ENCODE measurements at places on chromosomes 5 and 9.

DNA sequence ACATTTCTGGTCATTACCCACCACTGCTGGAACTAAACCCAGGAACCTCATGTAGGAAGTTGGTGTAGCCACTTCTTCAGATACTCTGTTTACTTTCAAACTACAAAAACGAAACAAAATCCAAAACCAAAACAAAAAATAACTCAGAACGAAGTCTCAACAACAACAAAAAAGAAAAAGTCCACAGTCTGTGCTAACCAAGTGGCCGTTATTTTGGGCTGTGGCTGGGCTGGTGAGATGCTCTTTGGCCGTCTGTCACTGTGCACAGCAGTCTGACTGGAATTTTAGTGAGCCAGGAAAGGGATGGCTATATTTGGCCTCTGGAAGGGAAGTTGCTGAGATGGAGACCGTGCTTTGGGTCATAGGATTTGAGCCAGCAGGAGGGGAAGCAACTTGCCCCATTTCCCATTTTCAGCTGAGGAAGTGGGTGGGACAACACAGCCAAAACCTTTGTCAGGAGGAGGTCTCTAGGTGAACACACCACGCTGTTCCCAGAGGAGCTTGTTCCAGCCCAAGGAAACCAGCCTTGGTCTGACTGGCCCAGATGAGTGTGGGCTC, 334.1 kb downstream of the ZSWIM6 start:
- DNase-seq: no peak

DNA sequence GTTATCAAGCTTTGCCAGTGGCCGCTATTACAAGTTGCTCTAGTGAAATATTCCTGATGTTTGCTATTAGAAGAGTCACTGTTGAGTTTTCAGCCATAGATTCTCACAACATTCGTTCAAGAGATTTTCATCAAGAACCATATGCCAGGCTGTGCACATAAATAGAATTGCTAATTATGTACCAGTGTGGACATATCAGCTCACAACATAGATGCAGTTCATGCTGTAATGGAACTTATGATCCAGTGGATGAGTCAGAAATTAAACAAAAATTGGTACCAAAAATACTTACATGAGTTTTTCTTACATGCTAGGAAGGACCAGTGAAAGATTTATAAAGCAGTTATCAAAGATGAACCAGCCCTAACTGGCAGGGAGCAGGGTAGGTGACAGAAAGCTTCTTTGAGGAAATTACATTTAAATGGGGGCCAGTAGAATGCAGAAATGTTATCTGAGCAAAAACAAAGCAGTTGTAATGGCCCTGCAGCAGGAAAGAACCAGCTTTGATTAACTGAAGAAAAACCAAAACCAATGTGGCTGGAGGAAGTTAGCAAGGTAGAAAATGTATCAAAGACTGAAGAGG, 404.2 kb downstream of the DNAH5 start:
- DNase-seq: no peak

GRCh38 chr5:58493141-58493540, 1.9 kb downstream of the GAPT start:
- DNase-seq: no peak

- no peak for DNase-seq
These were observed 161.0 kb upstream of the RORB start for GRCh38 chr9:74336161-74336560.

GRCh38 chr9:72883875-72884274, 69.0 kb downstream of the ALDH1A1 start:
- DNase-seq: no peak

DNA sequence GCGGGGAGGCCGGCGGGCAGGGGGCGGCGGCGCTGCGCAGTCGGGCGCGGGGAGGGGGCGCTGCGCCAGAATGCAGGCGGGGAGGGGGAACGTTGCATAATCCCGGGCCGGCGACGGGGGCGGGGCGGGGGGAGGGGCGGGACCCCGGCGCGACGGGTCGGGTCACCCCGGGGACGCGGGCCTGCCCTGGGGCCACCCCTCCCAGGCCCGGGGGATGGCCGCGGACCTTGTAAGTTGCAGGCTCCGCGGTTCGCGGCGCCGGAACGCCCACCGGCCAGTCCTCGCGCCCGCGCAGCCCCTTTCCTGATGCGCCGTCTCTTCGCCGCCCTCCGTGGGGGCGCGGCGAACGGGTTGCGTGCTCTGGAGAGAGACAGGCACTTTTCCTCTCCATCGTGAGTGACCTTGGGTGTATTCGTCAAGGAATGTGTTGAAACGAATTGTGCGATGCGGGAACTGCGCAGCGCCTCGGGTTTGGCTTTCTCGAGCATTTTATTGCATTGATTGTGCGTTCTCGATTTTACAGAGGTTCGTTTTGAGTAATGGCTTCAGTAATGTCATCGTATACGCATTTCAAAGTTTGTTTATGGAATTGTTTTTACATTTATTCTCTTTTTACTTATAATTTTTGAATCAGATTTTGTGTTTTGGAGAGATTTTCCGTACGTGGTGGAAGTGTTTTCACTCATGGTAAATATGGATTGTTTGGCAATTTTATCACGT, 802 bp downstream of the SPIN1 start:
- DNase-seq: no peak

DNA sequence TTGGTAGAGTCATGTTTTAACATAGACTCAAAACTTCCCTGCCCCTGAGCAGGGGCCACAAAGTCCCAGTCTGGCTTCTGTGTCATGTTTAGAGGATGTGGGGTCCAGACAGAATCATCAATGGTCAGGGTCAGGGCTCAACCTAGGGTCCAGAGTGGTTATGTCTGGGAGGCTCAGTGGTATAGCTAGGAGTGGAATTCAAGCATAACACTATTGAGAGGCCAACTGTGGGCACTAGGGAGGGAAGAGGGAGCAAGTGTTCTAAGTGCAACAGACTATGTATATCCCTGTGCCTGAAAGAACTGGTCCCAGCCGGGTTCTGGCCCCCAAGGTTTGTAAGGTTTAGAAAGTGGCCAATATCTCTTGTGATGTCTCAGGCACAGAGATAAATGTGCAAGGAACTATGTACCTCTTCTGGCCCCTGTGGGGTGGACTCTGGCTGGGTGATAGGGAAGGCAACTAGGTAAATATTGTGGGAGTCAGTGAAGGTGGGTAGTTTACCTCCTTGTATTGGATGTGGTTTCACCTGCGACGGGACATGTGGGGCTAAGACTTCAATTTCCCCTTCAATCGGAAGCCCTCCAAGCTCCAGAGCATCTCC, 14.0 kb downstream of the MYORG start:
- no peak for DNase-seq

- no peak for DNase-seq
These were observed 409.9 kb upstream of the ADAMTS16 start for GRCh38 chr5:4730279-4730678.

DNA sequence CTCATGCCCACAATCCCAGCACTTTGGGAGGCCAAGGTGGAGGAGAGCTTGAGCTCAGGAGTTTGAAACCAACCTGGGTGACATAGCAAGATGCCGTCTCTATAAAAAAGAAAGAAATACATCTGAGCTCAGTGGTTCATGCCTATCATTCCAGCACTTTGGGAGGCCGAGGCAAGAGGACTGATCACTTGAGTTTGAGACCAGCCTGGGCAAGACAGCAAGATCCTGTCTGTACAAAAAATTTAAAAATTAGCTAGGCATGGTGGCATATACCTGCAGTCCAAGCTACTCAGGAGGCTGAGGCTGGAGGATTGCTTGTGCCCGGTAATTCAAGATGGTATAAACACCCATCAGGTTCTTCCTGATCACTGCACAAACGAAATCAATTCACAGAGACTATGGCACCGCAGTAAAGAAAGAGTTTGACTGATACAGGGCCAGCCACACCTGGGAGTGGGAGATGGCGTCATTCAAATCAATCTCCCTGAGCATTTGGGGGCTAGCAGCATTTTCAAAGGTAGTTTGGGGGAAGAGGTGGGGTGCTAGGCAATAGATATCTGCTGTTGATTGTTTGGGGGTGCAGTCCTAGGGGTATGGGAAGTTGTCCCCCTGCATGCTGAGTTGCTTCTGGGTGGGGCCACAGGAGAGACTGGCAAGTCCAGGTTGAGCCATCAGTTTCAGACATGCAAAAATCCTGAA, 169.2 kb downstream of the TTC39B start:
- DNase-seq: no peak

DNA sequence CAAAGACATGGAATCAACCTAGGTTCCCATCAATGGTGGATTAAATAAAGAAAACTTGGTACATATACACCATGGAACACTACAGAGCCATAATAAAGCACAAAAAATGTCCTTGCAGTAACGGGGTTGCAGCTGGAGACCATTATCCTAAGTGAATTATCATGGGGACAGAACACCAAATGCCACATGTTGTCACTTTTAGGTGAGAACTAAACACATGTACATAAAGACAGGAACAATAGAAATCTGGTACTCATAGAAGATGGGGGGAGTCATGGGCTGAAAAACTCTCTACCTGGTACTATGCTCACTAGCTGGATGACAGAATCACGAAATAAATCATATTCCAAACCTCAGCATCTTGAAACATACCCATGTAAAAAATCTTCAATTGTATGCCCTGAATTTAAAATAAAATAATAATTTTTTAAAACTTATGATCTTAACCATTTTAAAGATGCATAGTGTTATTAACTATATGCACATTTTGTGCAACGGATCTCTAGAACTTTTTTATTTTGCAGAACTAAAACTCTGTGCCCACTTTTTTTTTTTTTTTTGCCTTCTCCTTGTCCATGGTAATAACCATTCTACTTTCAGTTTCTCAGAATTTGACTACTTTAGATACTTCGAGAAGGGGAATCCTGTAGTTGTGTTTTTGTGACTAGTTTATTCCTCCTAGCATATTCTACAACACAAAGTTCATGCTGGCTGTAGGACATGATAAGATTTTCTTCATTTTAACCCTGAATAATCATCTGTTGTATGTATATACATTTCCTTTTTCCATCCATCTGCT, 1081.6 kb upstream of the ACO1 start:
- no peak for DNase-seq

GRCh38 chr5:168055961-168056360, 235.5 kb upstream of the WWC1 start:
- DNase-seq: no peak

GRCh38 chr5:173638126-173639040, 21.9 kb upstream of the BOD1 start:
- DNase-seq: no peak

DNA sequence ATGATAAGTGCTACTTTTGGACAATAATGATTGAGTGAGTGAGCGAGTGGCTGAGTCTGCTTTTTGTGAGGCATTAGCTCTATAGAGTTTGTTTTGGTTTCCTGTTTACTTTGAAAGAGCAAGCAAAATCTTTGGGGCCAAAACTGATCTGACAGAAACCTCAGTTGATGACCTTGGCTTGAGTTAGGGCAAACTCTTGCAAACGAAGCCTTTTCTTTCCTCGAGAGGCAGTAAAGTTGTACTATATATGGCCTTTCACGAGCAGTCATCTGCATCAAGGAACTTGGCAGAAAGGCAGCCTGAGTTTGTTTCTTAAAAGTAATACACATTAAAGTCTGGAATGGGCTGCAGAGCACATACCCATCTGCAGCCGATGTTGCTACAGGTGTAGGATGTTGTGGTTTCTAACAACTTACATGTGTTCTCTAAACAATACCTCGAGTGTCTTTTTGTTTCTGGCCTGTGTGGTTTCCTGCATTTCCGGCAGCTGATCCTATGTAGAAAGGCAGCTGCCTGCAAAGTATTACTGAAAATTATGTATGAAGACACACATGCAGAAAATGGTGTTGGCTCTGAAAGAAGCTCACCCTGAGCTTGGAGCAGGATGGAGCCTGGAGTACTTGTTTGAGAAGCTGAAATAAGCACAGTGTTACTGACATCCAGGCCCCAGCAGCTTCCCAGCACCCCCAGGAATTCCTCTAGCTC, 60.8 kb downstream of the FOXD1 start:
- no peak for DNase-seq

Measured in AG09309 (cell line).